ENCODE measurements at places on chromosomes 16 and 17.

- no peak for DNase-seq
Observed at GRCh38 chr17:3040882-3041281, 22.5 kb downstream of the OR1D5 start.

DNA sequence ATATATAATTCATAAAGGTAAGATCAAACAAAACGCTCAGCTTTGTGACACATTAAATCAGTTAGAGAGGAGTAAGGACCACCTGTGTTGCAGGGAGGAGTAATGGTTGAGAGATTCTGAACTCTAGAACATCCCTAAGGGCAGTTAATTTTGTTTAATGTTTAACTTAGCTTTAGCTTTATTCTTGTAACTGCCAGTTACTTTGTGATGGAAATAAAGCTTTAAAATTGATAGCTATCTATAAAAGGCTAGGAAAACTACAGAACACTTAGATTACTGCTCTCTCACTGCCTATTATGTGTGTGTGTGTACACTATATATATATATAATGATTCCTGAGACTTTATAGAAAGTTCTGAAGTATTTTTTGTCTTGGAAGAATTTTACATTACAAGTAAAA, 37.8 kb downstream of the PTRH2 start:
- no peak for DNase-seq

GRCh38 chr16:53081032-53081424, 26.2 kb downstream of the CHD9 start:
- no peak for DNase-seq

DNA sequence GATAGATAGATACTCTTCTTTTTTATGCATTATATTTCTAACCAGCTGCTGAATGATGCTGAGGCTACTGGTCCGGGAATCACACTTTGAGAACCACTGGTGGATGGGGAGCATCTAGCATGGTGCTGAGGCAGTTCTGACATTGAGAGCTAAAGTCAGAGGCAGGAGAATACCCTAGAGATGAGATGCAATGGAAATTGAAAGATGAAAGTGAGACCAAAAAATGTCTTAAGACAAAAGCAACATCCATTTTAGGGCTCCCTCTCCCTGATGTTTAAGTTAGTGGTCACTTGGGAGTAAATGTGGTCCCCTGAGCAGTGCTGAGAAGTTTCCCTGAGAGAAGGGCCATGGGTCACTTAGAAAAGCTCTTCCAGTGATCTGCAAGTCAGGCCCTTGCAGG, 6.8 kb downstream of the PCTP start:
- DNase-seq = no peak

DNA sequence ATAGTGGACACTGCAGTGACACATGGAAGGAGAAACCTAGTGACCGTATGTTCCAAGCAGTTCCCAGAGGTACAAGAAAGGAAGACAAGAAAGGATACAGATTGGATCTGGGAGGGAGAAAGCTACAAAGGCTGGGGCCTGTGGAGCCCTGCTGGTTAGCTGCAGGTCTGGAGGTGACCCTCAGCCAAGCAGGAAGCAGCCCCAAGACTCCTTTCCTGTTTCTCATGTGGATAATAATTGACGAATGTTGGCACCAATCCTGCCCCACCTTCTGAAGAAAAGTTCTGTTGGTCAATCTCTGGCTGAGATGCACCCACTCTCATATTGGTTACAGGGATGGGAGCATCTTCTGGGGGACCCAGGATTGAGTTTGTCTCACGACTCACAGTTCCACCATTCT, 99.8 kb downstream of the SHISA6 start:
- no peak for DNase-seq

- peak; percentile 23 for DNase-seq
Observed at GRCh38 chr16:45454-45853, 8.0 kb downstream of the POLR3K start.

- no peak for DNase-seq
Observed at GRCh38 chr17:56909742-56910508, 3.9 kb downstream of the TRIM25 start.

DNA sequence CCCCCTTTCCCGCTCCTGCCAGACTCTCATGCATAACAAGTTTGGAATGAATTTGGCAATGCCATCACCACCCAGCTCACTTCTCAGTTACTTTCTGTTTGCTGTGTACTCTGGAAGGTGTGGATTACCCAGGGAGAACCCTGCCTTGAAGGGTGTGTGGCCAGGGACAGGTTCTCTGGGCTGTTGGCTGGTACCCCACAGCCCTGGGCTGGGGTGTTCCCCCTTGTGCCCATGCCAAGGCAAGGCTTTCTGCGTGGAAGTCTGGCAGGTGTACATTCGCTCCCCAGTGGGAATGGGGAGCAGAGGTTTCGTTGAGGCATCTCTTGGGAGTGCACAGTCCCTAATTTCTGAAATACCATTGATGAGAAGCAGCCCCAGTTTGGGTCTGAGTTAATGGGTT, 187.7 kb downstream of the CCDC182 start:
- DNase-seq = no peak

DNA sequence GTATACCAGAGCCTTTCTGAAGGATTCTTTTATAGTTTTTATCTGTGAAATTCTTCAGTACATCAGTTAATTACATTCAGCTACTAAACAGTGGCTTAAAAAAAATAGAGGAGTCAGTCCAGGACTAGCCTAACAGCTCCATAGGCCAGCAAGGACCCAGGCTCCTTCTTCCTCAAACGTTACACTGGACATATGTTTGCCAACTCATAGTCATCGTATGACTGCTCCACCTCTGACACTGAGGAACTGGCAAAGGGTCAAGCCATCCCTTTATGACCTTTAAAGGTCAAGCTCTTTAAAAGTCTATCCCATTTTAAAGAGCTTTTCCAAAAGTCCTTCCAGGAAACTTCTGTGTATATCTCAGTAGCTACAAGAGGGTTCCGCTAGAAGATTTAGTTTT, 36.6 kb downstream of the PHLPP2 start:
- no peak for DNase-seq

DNA sequence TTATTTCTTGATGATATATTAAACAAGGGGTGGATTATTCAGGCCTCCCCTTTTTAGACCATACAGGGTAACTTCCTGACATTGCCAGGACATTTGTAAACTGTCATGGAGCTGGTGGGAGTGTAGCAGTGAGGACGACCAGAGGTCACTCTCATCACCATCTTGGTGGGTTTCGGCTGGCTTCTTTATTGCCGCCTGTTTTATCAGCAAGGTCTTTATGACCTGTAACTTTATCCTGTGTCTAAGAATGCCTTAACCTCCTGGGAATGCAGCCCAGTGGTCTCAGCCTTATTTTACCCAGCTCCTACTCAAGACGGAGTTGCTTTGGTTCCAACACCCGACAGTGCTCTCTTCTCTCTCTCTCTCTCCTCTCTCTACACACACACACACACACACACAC, 221.9 kb downstream of the C16orf95 start:
- no peak for DNase-seq

DNA sequence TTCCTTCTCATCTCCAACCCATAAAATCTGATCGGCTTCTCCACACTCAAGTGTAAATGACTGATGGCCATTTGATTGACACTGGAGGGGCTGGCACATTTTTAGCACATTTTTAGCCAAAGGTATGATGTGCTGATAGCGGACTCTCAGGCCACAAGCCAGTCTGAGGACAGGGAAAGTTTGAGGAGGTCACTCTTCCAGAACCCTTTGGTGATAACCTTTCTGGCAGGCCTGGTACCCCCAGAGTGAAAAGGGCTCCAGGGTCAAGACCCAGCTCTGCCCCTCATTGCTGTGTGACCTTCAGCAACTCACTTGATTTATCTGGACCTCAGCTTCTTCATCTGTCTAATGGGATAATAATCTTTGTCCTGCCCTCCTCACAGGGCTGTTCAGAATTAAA, 1.7 kb upstream of the NLRC5 start:
- DNase-seq = no peak

- DNase-seq = no peak
Observed at GRCh38 chr17:3909257-3909656, 7.0 kb downstream of the P2RX1 start.

DNA sequence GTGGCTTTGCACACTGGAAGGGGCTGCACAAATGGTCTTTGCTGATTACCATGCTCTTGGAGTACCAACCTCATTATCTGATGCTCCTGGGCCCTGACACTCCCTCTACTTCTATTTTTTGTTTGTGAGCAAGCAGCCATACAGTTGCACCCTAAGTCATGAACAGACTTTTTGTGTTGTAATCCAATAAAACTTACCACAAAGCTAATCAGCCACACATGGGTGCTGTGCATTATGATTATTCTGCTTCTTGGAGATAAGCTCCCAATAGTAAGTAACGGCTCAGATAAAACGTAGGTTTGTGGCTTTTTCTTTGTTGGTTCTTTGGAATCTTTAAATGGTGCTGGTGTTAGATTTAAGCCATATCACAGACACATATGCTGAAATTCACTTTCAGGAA, 76.2 kb downstream of the CCT6B start:
- no peak for DNase-seq

- DNase-seq = no peak
Observed at GRCh38 chr17:80345841-80346497, 69.0 kb upstream of the ENDOV start.

GRCh38 chr17:35022536-35023063, 40.9 kb downstream of the RFFL start:
- DNase-seq = peak; percentile 60

DNA sequence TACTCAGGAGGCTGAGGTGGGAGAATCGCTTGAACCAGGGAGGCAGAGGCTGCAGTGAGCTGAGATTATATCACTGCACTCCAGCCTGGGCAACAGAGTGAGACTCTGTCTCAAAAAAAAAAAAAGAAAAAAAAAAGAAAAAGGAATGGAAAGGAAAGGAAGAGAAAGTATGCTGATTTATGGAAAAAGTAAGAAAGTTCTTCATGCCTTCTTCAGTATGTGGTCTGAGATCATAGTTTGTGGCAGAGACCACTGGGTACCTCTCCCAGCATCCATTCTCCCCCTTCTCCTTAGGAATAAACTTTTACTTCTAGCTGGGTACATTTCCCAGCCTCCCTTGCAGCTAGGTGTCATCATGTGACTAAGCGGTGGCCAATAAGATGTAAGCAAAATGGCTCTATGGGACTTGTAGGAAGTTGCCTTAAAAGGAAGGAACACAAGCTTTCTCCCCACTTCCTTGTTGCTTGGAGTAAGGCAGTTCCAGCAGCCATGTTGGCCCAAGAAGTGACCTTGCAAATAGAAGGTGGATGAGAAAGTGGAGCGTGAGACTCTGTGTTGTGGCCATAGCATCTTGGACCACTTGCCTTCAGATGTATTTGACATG, 26.1 kb upstream of the XPO6 start:
- no peak for DNase-seq

DNA sequence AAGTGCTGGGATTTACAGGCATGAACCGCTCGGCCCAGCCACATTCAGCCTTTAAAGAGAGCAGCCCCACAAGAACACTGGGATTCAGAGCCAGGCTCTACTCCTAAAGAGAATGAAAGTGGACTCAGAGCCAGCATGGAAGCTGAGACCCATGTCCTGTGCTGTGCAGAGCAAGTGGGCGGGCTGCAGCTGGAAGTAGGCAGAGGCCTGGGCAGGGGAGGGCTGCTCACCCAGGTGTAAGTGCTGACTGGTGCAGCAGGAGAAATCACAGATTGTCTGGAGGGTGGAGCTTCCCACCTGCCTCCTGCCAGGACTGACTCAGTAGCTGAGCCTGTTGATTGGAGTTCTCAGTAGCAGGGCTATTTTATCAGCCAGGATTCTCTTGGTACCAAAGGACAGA, 178.7 kb downstream of the KATNIP start:
- no peak for DNase-seq

GRCh38 chr16:4839942-4840341, 7.1 kb downstream of the GLYR1 start:
- no peak for DNase-seq

- no peak for DNase-seq
Observed at GRCh38 chr17:49269356-49269755, 38.8 kb upstream of the PHOSPHO1 start.

GRCh38 chr17:3921502-3922319, 5.4 kb upstream of the P2RX1 start:
- no peak for DNase-seq

DNA sequence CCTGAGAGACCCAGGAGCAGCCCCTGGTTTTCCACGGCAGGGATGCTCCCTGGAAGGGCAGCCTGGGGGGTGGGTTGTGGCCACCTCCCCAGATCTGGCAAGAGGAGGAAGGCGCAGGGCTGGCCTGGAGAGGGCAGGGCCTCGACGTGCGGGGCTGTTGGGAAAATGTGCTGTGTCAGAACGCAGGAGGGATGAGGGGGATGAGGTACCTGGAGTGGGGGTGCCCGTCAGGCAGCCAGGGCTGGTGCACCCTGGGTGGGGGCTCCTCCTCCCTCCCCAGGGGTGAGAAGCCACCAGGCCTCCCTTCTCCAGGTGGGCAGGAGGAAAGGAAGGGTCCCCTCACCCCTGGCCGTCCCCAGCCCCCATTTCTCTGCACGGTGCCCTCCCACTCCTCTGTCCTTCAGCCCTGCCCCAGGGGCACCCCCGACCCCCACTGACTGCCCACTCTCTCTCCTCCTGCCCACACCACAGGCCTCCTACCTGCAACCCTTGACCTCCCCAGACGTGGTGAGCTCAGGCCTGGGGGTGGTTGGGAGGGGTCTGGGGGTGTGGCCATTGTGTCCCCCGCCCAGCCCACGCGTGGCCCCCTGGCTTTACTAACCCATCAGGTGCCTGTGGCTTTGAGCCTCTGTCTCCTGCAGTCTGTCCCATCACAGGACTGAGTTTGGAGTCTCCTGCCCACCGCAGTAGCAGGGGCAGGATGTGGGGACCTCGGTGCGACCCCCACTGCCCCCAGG, 39.6 kb downstream of the BAHCC1 start:
- DNase-seq = no peak

DNA sequence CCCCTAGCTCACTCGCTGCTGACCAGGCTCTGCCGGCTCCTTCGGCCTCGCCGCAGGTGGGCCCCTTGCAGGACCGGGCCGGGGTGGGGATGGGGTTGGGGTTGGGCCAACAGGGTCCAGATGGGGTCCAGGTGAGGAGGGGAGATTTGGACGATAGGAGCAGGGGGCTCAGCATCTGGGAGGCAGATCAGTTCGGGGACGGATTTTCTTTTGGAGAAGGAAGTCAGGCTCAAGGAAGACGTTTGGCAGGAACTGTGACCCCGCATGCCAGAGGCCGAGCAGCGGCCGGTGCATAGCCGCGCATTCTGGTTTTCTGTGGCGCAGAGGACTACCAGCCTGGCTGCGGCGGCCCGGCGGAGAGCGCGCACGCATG, 845 bp upstream of the ALDOA start:
- no peak for DNase-seq

- no peak for DNase-seq
Observed at GRCh38 chr16:16909126-16909525, 530.2 kb downstream of the NPIPA7 start.

- no peak for DNase-seq
Observed at GRCh38 chr16:3179651-3180050, 8.4 kb upstream of the OR1F1 start.

GRCh38 chr17:4897198-4897687, 2.1 kb upstream of the C17orf107 start:
- DNase-seq = no peak

GRCh38 chr17:4535667-4536258, 19.4 kb downstream of the MYBBP1A start:
- DNase-seq = no peak

- DNase-seq = no peak
Observed at GRCh38 chr17:50903604-50904517, 37.7 kb upstream of the TOB1 start.
